Activated naive CD4-positive, alpha-beta T cell (primary cell): ENCODE measurements at places on chromosomes 3 and 15.

GRCh38 chr15:100104245-100104644 is 237.5 kb downstream of the ADAMTS17 start:
- no peak for DNase-seq

- DNase-seq = no peak
Observed at GRCh38 chr3:62975566-62975965, 100.3 kb upstream of the CADPS start.

GRCh38 chr3:146814601-146815315 is 209.6 kb upstream of the PLSCR5 start:
- no peak for DNase-seq

DNA sequence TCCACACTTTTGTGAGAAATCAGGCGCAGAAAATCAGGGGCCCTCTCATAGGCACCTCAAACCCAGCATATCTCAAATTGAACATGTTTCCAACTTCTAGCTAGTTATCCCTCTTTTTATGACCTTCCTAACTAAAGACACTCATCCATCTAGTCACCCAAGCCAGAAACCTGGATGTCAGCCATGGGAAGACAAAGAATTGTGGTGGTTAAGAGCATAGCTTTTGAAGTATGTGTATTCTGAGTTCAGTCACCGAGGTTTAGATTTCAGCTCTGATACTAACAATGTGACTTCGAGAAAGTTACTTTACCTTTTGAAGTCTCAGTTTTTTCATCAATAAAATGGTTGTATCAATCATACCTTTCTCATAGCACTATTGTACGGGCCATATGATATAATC is 495.5 kb downstream of the NLGN1 start:
- no peak for DNase-seq

DNA sequence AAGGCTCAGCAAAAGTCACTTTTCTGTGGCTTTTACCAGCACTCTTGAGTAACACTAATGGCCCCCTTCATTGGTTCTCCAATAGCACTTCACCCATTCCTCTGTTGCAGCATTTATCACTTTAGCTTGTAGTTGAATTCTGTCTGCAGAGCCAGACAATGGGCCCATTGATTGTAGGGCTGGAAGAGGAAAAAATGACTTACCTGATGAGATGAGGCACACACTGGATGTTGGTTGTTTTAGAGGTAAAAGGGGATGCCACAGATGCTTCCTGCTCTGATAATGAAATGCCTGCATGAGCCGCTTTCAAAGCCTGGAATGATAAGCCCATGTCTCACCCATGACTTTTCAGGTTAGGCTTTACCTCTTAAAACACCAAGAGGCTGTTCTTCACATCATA is 64.3 kb downstream of the PLAAT1 start:
- DNase-seq = no peak
